ENCODE measurements at places on chromosomes 5 and 9. TPM values are rescaled to one million over a fixed set of nuclear protein-coding genes. Genes with fewer than 3 reads are reported as not detected.

DNA sequence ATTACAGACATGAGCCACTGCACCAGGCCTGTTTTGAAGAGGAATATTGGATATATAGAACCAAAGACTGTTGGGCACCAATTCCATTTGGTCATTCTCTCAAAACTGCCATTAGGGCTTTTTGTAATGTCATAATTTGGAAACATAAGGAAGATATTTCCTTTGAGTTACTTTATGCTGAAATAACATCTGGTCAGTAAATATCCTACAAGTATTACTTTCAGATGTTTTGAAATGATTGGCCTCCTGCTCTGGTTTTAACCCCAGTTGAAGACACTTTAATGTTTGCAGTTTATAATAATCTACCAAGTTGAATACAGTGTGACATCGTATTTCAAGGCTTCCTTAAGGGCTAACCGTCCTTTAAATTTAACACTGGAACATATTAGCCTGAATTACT is 33.6 kb downstream of the LRRTM2 start:
- DNase-seq: no peak

GRCh38 chr9:5787220-5787619 is 45.7 kb downstream of the ERMP1 start:
- no peak for DNase-seq

DNA sequence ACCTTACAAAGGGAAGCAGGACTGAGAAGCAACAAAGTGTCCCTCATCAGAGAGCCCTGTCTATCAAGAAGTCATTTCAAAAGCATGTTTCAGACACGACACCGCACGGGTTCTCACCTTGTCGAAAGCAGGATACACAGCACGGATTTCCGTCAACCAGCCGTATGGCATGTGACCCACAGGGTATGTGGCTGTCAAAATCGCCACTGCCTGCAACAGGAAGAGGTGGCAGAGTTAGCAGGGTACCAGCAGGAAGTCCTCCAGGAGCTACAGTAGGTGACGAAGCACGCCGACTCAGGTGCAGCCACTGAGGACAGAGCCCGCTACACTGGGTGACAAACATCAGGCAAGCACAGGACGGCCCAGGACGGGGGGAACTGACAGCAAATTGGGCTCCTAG is 81.2 kb downstream of the OTULIN start:
- no peak for DNase-seq

DNA sequence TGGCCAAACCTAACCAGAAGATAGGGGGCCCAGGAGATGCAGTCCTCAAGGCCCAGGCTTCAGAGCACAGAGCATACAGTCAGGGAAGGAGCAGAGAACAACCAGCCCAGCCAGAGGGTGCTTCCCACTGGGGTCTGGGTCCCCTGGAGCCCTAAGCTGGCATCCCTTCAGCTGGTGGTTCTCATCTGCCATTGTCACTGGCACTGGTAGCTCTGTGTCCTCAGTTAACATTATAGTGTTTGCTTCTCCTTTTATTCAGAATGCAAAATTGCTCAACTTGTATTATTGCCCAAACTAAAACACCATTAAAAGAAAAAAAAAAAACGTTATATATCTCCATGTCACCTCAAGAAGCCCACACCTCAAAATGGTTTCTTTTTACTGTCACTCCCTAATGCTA is 219.2 kb downstream of the ENC1 start:
- no peak for DNase-seq

- DNase-seq: no peak
These were observed 52.4 kb downstream of the RFX3 start for GRCh38 chr9:3473405-3473804.

DNA sequence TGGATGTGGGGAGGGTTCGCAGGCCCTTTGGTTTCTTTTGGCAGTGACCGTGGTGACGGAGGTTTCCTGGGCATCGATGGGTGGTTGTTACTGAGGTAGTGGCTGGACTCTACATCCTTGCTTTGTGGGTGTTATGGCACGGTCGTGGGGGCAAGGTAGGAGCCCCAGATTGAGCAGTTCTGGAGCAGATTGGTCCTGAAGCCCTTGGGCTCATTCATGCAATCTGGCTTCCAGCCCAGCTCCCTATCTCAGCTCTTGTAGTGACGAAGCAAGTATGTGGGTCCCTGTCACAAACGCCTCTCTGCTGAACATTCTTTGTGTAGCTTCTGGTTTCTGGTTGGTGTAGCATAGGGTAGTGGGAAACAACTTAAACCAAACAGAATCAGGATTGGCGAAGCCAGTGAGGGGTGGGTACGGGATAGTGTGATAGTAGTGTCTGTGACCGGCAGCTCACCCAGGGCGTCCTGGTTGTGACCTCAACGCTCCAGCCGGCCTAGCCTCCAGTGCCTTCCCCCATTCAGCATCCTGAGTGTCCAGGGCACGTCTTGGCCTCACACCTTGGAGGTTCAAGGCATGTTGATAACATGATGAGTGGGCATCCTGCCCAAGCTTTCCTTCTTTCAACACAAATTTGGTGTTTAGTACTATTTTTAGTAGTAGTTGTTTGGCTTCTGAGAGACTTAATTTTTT is 2.9 kb downstream of the NDUFS6 start:
- no peak for DNase-seq

DNA sequence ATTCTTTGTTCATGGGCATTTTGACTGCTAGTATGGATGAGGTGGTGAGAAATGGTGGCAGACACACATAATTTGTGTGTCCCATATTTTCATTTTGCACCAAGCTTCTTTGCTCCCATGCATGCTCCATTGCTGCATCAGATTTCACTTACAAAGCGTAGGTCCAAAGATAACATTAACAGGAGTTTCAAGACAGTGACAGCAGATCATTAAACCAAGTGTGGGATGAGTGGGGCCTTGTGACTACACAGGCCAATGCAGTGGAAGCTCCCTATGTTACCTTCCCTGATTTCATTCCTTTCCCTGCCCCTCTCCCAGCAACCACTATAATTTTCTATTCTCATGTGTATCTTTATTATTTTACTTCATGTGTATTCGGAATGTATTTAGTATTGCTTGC is 142.0 kb downstream of the AOPEP start:
- no peak for DNase-seq

GRCh38 chr9:126700296-126700695 is 86.6 kb downstream of the LMX1B start:
- no peak for DNase-seq

The TMEM171 gene
- total RNA-seq: 114 TPM

GRCh38 chr9:88905506-88905905 is 85.8 kb upstream of the S1PR3 start:
- DNase-seq: no peak

- DNase-seq: no peak
These were observed 18.4 kb downstream of the CEL start for GRCh38 chr9:133080161-133080560.

DNA sequence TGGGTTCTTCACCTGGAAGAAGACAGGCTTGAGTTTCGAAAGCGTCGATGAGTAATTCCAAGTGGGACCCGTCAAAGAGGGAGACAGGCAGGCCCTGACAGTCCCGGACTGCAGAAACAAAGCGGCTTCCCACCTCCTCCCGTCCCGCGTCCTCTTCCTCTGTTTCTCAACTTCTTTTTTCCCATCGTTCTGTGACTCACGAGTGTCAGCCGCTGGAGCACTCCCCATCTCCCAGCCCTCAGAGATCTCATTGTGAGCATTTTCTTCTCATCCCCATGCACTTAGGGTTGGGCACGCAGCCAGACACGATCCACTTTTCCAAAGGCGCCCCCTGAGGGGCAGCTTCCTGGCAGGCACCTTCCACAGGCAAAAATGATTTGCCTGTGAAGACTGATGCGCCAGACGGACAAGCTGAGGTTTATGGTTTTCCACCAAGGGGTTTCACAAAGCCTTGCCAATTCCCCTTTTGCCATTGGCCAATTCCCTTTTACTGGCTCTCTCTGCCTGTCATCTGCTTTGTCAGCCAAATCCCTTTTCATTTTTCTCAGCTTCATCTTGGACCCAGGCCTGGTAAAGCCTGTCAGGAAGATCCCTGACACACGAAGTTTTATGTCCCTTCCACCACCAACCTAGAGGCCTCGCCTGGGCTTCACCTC is 86.5 kb upstream of the ANKRD55 start:
- DNase-seq: no peak

The C9 gene
- not detected for total RNA-seq

The TAL2 gene
- not detected for total RNA-seq

GRCh38 chr5:32445831-32446614 is 1.5 kb upstream of the ZFR start:
- DNase-seq: no peak

The SAXO1 gene
- not detected for total RNA-seq

DNA sequence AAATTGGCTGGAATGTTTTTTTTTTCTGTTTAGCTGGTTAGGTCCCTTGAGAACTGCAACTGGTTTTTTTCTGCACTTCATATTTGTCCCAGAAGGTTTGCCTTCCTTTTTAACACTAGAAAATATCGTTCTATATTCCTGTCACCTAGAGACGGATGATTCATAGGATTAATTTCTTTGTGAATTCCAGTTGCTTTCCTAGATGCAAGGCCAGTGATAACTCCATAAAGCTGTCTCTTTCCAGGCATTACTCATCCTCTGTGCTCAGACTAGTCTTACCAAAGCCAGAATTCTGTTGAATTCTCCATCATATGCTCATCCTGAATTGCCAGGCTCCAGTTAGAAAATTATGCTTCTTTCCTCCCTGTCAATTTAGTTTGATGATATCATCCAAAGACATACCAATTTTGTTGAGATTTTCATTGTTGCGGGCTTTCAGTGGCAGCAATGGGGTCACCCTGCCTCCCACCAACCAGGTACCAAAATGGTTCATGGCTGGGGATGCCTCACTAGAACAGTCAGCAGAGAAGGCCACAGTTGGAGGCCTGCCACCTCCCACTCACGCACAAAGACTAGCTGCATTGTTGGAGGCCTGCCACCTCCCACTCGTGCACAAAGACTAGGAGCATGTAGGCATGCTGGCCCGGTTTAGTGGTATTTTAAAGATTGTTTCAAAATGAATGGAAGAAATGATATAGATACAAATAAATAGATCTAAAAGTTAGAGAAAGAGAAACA is 8.5 kb downstream of the BAAT start:
- no peak for DNase-seq

The GABRA1 gene
- not detected for total RNA-seq

- DNase-seq: no peak
These were observed 190.4 kb downstream of the EPB41L4A start for GRCh38 chr5:112228667-112229066.

GRCh38 chr5:7849681-7850394 is 1.1 kb downstream of the CFAP90 start:
- no peak for DNase-seq

GRCh38 chr5:100595152-100595811 is 60.1 kb downstream of the FAM174A start:
- peak; percentile 49 for DNase-seq

GRCh38 chr5:151014680-151015343 is 5.6 kb upstream of the GPX3 start:
- no peak for DNase-seq

The MAP1B gene
- total RNA-seq: 30.5 TPM

The KLF4 gene
- 170 TPM for total RNA-seq

The EPB41L4A gene
- total RNA-seq: 8.5 TPM

DNA sequence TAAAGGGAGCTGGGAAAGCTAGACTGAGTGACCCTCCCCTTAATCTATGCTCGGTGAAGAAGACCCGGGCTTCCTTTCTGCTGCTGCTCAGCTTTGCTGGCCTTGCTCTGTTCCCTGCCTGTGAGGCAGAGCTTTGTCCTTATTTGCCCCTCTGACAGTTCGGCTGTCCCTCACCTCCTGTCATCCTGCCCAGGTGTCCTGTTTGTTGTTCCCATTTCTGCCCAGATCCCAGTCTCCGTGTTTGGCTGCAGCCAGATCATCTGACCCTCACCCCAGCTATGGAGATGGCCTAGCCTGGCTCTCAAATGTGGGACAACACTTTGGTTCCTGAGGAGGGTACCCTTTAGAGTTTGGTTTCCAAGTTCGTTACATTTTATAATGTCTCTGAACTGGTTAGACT is 20.2 kb downstream of the OTULIN start:
- no peak for DNase-seq

- DNase-seq: no peak
These were observed 35.8 kb downstream of the OTULINL start for GRCh38 chr5:14617441-14617840.

GRCh38 chr9:81293651-81294050 is 395.7 kb downstream of the TLE1 start:
- no peak for DNase-seq
